ENCODE measurements at places on chromosomes 2 and 18.

GRCh38 chr2:128195435-128195984, 104.5 kb downstream of the UGGT1 start:
- no peak for DNase-seq

DNA sequence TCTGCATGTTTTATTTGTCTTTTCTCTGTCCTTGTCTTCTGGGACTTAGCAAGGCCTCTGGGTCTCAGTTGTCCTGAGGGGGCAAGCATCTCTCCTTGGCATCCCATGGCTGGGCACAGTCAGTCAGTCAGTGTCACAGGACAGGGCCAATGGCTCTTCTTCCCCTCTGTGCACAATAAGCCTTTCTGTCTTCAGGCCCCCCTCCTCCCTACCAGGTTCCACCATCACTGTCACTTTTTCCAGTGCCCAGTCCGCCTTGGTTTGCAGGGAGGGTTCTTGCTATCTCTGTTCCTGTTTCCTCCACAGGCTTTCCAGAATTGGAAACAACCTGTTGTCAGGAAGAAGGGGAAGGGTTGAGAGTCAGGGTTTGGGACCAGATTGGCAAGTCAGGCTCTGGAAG, 1.7 kb upstream of the VAMP5 start:
- DNase-seq = no peak

GRCh38 chr18:9366126-9366714, 31.6 kb downstream of the TWSG1 start:
- no peak for DNase-seq

DNA sequence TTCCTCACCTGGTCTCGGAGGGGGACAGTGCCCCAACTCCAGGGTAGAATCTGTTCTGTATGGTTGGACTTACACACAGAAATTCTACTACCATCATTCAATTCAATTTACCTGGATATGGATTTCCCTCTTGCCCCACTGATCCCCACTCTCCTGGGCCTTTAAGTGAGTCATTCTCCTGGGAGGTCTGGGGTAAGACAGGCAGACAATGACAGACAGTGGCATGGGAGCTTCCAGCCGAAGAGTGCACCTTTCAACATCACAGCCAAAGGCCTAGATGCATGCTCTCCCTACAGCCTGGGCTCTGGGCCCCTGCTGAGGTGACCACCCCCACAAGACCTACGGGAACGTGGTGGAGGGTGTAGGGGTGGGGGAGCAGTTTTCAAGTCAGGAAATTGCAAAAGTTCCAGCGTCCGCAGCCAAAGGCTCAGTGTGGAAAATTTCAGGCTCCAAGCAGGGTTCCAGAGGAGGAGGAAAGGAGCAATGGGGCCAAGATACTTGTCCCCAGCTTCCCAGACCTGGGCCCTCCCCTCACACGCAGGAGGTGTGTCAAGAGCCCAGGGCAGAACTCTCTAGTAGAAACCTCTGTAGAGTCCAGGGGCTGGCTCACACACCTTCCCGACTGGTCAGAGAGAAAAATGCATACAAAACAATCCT, 296.4 kb downstream of the CYP26B1 start:
- no peak for DNase-seq

DNA sequence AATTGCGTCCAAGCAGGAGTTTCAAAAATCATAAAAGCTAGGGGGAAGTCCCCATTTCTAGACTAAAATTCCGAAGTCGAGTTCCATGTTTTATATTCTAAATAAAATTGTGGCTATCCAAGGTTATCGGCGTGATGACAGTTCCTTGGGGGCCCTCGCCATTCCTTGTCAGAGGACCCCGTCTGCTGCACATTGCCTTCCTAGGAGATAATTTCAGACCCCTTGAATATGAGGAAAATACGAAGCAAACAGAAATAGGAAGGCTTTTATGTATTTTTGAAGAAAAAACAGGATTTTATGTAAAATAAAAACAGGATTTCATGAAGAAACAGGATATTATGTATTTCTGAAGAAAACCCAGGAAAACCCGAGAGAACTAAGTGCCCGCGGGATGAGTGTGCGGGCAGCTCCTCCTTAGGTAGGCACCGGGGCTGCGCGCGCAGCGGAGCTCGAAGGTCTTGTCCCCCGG, 465 bp upstream of the PLEKHA3 start:
- no peak for DNase-seq

GRCh38 chr2:170969872-170970496, 40.9 kb downstream of the GORASP2 start:
- no peak for DNase-seq

DNA sequence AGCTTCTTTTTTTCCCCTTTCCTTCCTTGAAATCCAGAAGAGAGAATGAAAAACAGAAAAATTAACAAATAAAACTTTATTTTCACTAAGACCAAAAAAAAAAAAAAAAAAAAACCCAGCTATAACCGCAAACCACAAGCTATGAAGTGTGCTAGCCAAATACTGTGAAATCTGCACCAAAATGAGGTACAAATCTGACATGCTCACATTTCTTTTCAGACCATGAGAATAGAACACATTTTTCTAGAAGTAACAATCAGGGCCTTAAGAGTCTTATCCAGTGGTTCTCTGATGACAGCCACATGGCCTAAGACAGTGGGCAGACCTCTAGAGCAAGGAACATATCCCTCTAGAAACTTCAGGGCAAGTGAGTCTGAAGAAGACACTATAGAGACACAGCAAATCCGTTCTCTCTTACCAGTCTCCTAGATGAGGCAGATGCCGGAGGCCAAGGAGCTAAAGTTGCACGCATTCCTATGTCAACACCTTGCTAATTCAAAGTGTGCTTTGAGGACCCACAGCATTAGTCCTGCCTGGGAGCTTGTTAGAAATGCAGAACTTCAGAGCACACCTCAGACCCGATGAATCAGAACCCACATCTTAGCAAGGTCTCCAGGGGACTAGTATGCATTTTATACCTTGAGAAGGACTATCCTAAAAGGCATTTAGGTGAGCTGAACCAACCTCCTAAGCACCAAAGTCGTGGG, 317.1 kb downstream of the MYCN start:
- DNase-seq = no peak

DNA sequence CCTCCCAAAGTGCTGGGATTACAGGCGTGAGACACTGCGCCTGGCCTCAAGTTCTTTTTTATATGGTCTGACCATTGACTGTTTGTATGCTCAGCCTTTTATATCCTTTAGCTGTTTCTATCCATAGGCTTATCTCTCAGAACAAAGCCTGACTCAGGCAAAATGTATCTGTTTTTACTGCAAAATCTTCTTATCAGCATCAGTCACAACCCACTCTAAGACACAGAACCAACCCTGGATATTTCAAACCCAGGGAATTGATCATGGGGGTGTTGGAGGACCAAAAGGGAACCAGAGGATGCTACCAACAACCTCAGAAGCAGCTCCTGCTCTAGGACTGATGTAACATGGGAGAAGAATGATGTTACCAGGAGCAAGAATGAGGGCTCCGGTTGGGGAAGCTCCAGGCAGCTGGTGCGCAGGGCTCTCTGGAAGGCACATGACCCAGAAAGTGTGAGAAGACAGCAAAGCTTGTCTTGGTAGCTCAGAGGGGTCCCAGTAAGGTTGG, 75.3 kb upstream of the NCK2 start:
- DNase-seq = no peak

DNA sequence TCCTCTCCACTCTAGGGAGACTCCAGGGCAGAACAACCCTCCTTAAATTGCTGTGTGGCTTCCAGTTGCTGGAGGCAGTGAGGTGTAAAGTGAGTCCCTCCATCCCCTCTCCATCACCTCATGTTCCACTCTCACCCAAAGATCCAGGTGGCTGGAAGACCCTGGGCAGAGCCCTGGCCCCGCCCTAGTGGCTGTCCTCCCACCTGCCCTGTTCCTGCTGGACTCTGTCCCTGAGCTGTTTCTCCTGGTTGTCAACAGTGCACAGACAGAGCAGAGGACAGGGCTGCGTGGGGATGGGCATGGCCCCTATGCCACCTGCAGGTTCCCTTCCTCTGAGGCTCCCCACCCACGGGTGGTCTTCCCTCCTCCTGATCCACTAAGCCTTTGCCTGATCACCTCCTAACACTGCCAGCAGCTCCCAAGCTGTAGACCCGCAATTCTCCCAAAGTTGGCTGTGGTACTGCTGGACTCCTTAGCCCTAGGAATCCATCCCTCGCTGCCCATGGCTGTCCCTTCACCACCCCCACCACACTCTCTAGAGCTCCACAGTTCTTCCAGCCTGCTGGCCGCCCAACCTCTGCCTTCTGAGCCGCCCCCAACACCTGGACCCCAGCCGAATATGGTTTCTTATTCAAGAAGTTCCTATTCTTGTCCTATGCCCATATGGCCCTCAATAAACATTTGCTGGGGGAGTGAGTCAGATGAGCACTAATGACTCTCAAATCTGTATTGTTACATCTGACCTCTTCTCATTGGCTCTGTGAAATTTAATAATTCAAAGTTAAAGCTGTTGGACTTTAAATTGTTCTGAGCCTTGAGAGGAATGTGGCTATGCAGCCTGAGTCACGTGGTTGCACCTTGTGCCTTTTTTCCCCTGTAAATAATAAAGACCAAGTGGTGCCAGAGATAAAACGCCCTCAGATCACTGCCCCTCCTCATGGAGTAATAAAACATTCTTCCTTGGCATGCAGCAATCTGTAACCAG, 260.0 kb upstream of the HS6ST1 start:
- no peak for DNase-seq

- DNase-seq = no peak
Observed at GRCh38 chr2:168635065-168635577, 167.3 kb upstream of the NOSTRIN start.

- DNase-seq = peak; percentile 62
Observed at GRCh38 chr2:174699993-174700766, 64.1 kb downstream of the CHRNA1 start.

- no peak for DNase-seq
Observed at GRCh38 chr2:238942726-238943300, 94.9 kb downstream of the TWIST2 start.

GRCh38 chr2:233811087-233811486, 33.0 kb downstream of the MROH2A start:
- DNase-seq = no peak

DNA sequence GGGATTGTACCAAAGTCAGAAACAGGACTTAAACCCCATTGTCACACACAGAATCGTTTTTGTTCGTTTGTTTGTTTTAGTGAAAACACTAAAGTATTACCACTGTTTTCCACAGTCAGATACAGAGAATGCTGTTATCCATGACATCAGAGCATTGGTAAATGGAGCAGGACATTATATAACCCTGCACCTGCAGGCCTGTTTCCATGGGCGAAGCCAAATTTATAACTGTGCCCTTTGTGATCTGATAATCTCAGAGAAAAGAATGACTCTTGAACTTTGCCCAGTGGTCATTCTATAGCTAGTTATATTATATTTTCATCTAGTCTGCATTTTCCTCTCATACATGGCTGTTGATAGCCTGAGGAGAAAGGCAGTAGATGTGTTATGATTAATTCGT, 217.6 kb downstream of the TMEM182 start:
- DNase-seq = no peak

DNA sequence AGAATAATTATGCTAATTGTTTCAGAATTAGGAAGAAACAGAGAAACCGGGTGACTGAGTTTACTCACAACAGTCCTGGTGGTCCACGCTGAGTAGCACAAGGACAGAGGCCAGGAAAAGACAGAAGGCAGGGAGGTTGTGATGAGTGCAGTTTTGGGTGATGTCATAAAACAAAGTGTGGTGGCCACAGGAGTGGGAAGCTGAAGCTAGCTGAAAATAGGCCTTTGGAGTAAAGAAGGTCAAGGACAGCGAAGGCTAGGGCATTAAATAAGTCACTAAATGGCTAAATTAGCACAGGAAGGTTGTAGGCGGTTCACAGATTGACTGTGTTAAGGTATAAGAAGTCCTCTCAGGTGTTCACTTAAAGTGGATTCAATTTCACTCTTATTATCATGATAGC, 120.9 kb upstream of the TTN start:
- no peak for DNase-seq

- no peak for DNase-seq
Observed at GRCh38 chr2:58039170-58039611, 7.4 kb upstream of the VRK2 start.

DNA sequence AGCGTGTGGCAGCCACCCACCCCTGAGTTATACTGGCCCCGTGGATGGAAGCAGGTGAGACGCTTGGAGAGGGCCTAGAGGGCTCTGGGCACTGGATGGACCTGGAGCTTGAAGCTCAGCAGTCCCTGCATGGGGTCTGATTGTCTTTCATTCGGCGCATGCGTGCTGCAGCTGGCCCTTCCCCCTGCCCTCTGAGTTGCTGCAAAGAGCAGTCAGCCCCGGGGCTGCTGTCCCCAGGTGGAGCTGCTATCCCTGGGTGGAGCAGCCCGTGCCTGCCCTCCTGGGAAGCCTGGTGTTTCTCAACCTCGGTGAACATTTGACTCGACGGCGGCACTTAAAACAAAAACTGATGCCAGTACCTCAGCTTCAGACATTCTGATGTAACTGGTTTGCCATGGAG, 29.6 kb downstream of the IGFBP5 start:
- DNase-seq = no peak
